Brain (organoid and tissue), 16 donors: ENCODE measurements at places on chromosomes 7 and 10. TPM values are rescaled to one million over a fixed set of nuclear protein-coding genes. Genes with fewer than 3 reads are reported as not detected.

DNA sequence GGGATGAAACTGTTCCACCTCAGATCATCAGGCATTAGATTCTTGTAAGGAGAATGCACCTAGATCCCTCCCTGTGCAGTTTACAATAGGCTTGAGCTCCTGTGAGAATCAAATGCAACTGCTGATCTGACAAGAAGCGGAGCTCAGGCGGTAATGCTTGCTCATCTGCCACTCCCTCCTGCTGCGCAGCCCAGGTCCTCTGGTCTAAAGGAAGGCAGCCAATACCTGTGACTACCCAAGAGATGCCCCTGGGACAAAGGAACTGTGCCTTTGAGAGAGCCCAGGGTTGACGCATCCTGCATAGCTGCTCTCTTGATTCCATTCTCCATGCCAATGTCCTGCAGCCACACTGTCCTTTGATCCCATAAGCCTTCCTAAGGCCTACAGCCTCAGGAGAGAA, 73.1 kb downstream of the ADCYAP1R1 start:
- DNase-seq, result no peak

DNA sequence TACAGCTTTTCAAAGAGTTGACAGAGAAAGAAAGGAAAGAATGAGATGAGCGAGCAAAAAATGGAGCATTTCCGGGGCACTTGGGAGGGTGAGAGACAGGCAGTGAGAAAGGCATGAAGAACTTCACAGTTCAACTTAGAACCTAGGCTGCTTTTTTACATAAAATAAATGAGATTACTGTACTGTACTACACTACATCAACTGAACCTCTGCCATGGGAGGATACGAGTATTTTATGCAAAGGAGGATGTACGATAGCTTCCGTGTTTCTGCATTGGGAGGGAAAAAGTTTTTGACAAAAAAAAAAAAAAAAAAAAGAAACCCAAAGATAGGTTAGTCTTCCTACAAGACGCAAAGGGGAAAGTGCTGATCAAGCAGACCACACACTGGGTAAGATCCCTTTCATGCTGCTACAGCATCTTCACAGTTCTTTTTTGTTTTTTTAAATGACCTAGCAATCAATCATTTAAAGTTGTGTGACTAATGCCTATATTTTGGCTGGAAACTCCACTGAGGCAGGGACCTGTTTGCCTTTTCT, 88.0 kb downstream of the RAPGEF5 start:
- no peak for DNase-seq

- DNase-seq, result no peak
Measured at GRCh38 chr7:15820319-15820718, 133.8 kb upstream of the MEOX2 start.

DNA sequence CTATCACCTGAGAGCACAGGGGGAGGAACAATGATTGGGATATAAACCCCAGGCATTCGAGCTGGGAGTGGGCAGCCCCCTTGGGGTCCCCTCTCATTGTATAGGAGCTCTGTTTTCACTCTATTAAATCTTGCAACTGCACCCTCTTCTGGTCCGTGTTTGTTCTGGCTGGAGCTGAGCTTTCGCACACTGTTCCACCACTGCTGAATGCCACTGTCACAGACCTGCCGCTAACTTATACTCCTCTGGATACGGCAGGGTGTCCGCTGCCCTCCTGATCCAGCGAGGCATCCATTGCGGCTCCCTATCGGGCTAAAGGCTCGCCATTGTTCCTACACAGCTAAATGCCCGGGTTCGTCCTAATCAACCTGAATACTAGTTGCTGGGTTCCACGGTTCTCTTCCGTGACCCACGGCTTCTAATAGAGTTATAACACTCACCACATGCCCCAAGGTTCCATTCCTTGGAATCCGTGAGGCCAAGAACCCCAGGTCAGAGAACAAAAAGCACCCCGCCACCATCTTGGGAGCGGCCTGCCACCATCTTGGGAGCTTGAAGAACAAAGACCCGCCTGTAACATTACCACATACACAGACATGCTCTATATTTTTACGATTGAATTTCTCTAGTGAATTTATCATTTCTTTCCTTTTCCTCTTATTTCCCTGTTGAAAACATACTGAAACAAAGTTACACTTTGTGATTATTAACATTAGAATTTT, 9.0 kb downstream of the ZWINT start:
- DNase-seq, result no peak

- DNase-seq, result no peak
Measured at GRCh38 chr7:1925349-1925748, 255.3 kb downstream of the ELFN1 start.

DNA sequence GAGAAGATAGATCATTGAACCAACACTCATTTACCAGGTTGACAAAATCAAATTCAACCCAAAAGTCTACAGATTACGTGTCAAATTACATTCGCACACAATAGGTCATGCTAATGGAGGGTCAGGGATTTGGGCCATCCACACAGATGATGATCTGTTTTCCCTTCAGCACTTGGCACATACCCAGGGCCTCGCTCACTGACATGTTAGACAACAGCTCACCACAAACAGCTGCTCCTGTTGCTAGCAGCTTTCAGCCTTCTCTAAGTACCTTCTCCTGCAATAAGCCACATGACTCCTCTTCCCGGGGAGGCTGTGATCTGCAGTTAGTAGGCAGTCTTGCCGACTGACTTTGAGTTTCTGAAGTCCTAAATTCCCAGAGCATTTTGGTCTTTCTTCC, 18.4 kb downstream of the NKX2-3 start:
- peak; percentile 62 for DNase-seq

GRCh38 chr7:93194386-93194785, 31.9 kb downstream of the HEPACAM2 start:
- no peak for DNase-seq

IDI2 gene
- not detected for polyA plus RNA-seq

EBLN1 gene
- not detected for polyA plus RNA-seq

MRPS24 gene
- 121 TPM for polyA plus RNA-seq

FAM131B gene
- 69.6 TPM for polyA plus RNA-seq

- no peak for DNase-seq
Measured at GRCh38 chr7:111147708-111148533, 57.0 kb downstream of the LRRN3 start.

OPN4 gene
- polyA plus RNA-seq, result 0.27 TPM

VAX1 gene
- polyA plus RNA-seq, result 0.48 TPM

- DNase-seq, result no peak
Measured at GRCh38 chr10:124875596-124875995, 66.3 kb upstream of the ZRANB1 start.

LRRTM3 gene
- polyA plus RNA-seq, result 0.85 TPM

GRCh38 chr7:146875237-146875785, 758.7 kb downstream of the CNTNAP2 start:
- DNase-seq, result peak; percentile 40

DNA sequence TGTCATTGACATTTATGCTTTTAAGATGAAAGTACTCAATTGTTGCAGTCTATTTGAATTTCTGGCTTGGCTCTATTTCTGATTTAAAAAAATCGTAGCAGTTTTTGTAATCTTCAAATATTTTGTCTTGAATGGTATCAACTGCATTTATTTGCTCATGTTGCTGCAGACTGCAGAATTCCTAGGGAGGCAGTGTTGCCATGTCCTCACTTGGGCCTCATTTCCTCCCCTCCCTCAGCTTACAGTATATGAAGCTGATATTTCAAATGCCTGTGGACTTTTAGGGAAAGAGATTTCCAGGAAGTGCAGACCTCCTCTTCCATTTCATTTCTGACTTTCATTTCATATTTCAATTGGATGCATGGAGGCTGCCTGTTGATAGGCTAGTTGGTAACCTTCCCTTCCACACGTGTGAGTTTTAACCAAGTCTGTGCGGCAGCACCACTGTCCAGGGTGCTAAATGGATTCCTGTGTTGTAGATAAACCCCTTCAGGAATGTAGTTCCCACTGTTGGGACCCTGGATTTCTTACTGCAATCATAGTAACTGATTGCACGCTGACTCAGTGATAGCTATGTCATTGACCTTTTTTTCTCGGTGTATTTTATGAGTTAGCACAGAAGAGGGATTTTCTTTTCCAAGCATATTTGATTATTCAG, 17.5 kb downstream of the VPS50 start:
- no peak for DNase-seq

SLC25A13 gene
- polyA plus RNA-seq, result 8.9 TPM

LRIT1 gene
- polyA plus RNA-seq, result not detected

SEMA3C gene
- polyA plus RNA-seq, result 3.3 TPM

MMD2 gene
- 6.3 TPM for polyA plus RNA-seq

- no peak for DNase-seq
Measured at GRCh38 chr10:132726194-132726593, 59.8 kb downstream of the NKX6-2 start.

GRCh38 chr7:45589061-45589460, 14.9 kb downstream of the ADCY1 start:
- no peak for DNase-seq

- no peak for DNase-seq
Measured at GRCh38 chr7:73717025-73717807, 2.3 kb downstream of the STX1A start.

GRCh38 chr10:125773687-125774543, 1.7 kb downstream of the MMP21 start:
- DNase-seq, result no peak

AFAP1L2 gene
- 7.5 TPM for polyA plus RNA-seq

DNA sequence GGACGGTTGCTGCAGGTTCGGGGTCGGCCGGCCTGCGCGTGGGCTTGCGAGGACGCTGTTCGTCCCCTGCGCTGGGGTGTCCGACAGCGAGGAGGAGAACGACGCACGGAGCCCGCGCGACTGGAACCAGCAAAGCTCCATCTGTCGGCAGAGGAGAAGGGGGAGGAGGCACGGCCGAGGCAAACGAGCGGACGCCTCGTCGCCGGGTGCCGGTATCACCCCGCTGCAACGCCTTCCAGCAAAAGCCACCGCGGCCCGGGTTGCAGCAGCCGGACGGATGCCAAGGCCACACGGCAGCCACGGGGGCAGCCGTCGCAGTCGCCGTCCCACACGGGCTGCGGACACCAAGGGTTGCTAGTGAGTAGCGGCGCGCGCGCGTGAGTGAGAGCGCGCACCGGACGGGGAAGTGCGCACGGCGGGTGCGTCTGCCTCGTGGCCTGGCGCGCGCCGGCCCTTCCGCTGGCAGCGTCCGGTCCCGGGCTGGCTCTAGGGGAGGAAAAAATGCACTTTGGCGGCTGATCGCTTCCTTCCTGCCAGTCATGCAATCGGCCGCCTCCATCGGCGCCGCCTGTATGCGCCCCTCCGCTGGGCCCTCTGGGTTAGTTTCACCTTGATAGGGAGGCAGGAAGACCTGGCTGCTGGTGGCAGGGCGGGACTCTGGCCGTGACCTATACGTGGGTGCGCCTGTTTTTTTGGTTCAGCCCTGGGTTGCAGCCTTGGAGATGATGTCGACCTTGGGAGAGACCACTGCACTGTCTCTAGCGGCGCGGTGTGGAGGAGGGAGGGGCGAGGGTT, 434 bp downstream of the STAMBPL1 start:
- DNase-seq, result peak; percentile 76
